ENCODE measurements at places on chromosomes 4 and X.

GRCh38 chr4:109912706-109913595 lies at the start of gene EGF:
Gene EGF, plus strand, starts transcription at chr4:109912883. Its CDS starts 453 bp downstream, at chr4:109913336.
- no peak for DNase-seq

DNA sequence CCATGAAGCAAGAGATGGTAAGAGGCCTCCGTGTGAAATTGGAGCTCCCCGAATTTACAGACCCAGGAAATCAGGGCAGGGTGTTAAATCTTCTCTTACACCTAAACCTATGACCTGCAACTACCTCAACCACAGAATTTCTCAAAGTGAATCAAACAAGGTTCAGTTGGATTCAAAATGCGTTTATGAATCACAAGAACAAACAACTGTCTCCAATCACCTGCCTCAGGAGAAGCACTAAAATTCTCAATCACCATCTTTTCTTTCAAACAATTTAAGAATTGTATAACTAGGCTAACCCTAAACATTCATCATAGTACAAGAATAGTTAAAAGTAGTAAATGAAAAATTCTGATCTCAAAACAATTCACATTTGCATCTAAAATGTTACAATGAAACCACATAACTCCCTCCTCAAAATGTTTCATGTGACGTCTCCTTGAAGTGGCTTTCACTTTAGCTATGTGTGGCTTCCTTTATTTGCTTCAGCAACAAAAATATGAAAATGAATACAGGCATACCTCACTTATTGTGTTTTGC lies 19.2 kb downstream of the PPP3CA start:
- DNase-seq, result no peak

GRCh38 chr4:84381759-84382158 lies 117.3 kb downstream of the NKX6-1 start:
- DNase-seq, result no peak

- no peak for DNase-seq
Observed at GRCh38 chr4:180811556-180811955, 1431.6 kb upstream of the TENM3 start.

All from stimulated activated CD8-positive, alpha-beta memory T cell treated with anti-CD3 and anti-CD28 coated beads, Interleukin-4, amount 100 ng/mL, for 1 hour (primary cell).